ENCODE measurements at places on chromosomes 3 and 15.

DNA sequence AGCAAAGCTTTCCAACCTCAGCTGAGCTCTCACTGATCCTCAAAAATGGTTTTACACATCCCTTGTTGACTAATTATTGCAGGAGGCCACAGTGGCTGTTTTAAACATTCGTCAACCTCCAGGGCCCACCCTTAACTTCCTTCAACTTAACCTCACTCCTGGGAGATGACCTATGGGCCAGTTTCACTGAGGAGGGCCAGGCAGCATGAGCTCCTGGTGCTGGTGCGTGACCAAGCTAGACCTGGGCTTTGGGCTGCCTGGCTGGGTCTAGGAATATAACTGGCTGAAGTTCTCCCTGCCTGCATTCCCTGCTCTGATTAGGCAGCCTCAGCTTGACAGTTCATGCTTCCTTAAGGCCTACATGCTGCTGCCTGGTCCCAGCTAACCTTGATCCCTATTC lies 273.7 kb upstream of the ATP11B start:
- DNase-seq = no peak

- no peak for DNase-seq
These were observed 3.6 kb downstream of the COPS2 start for GRCh38 chr15:49151831-49152230.

DNA sequence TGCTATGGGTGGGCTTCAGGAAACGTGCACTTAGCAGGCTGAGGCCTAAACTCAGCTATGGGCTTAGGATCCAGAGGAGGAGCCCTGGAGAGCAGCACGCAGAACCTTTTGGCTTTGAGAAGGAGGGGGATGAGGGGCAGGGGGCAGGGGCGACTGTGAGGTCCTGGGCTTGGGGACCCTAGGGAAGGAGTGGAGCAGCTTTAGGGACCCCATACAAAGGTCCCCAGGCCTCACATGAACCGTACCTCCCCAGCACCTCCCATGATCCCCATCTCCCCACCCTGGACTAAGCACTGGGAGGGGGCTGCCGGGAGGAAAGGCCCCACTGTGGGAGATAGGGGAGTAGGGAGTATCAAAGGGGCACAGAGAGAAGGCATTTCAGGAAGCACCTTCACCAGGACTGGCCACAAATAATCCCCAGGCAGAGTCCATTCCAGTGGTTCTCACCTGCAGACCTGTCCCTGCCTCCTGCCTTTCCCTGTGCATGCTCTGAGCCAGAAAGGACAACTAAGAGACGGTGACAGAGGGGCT lies 62.0 kb upstream of the KLF13 start:
- no peak for DNase-seq

GRCh38 chr3:55159016-55159415 lies 231.2 kb upstream of the LRTM1 start:
- DNase-seq = no peak

- no peak for DNase-seq
These were observed 32.4 kb upstream of the CDV3 start for GRCh38 chr3:133540896-133541674.

DNA sequence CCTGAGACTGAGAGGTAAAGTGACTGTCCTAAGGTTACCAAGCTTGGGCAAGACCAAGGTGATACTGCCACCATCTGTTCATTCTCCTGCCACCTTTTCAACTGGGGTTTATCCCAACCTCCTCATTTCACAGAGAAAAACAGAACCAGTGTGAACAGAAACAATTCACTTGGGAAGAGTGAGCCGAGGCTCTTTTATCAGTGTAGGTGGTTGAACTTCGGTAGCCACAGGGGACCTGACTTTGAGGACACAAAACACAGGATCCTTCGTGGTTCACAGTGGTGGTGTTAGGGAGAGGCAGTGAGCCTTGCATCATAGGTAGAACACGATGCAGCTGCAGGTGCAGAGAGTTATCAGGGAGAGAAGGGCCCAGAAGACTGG lies 72.8 kb upstream of the ICE2 start:
- DNase-seq = no peak

DNA sequence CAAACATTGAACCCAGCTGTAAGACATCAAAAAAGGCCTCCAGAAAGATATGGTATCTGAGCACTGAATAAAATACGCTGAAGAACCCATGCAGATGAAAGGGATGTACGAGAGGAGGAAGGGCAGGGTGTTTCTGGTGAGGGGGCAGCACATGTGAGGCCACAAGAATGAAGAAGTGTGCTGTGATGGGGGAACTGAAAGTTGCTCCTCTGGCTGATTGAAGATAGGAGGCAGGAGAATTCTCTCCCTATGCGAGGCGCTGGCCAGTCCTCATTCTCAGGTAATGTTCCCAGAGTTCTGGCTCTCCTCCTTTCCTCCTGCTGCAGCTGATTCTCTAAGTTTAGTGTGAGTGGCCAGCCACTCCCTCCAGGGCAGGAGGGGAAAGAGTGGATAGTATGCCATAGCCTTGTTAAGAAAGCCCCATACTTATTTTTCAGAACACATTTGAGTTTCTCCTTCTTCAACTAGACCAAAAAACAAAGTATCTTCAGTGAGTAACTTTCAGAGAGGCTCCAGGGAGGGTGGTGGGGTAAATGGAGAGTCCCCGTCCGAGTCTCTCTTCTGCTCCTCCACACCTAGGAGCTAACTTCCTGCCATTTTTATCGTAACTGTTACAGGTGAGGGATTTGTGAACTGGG lies 26.9 kb upstream of the MYO1E start:
- DNase-seq = no peak

- DNase-seq = no peak
These were observed 101.5 kb upstream of the MYO5C start for GRCh38 chr15:52397118-52397517.

GRCh38 chr3:38573556-38573955 lies 75.9 kb downstream of the SCN5A start:
- no peak for DNase-seq

- DNase-seq = no peak
These were observed 7.3 kb upstream of the MINDY4B start for GRCh38 chr3:150912501-150912900.

- DNase-seq = no peak
These were observed 367.5 kb downstream of the MECOM start for GRCh38 chr3:169295912-169296570.

DNA sequence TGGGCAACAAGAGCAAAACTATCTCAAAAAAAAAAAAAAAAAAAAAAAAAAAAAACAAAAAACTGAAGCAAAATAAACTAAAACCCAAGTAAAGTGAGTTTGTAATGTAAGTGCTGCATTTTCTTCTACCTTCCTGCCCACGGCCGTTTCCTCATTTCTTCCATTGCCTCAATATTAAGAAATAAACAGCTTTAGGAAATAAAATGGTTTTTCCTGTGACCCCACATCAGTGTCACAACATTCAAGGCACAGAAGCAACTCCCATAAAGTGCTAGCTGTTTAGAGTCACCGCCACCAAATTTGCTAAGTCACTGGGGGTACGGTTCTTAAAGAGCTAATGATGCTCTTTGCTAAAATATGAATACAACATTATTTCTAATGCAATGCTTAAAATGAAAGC lies 3.3 kb downstream of the PKM start:
- peak; percentile 14 for DNase-seq

DNA sequence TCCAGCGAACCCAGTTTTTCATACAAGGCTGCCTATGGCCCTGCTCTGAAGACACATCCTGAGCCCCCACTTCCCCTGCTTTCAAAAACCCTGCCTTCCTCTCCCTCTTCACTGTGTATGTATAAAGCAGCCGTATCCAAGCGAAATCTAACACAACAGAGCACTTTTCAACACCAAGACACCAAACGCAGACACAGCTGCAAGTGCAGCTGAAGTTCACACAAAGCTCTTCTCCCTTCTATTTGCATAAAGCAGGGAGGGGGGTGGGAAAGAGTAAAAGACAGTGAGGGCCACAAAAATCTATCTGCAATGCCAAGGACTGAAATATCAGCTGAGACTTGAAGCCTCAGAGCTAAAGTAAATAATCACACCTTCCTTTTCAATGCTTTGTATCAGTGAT lies 35.1 kb upstream of the CSPG5 start:
- no peak for DNase-seq

GRCh38 chr3:13770170-13771169 lies 109.4 kb downstream of the WNT7A start:
- no peak for DNase-seq

GRCh38 chr3:54303517-54304375 lies 181.4 kb downstream of the CACNA2D3 start:
- DNase-seq = no peak

DNA sequence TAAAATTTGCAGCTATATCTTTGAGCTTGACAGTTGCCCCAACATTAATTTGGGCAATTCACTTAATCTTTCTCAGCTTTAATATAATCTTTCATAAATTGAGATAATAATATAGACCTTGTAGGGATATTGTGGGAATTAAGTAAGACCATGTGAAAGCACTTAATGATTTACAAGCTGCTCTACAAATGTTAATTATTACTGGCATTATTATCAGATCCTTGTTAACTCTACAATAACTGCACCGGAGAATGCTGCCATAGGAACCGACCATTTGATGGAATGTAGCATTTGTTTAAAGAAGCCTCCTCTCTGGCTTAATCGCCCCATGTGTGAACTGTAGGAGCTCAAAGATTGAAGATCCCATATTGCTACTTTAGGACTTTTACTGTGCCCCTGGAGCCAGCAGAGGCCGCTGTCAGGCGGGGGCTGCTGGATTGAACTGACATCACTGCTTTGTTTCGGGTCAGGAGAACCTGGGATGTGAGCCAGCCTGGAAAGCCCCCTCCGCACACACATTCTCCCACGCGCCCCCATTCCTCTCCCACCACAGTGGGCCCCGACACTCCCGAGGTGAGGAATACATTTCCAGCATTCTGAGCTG lies 154.2 kb upstream of the TNIK start:
- no peak for DNase-seq

GRCh38 chr3:72494626-72495025 lies 353.6 kb downstream of the SHQ1 start:
- no peak for DNase-seq

DNA sequence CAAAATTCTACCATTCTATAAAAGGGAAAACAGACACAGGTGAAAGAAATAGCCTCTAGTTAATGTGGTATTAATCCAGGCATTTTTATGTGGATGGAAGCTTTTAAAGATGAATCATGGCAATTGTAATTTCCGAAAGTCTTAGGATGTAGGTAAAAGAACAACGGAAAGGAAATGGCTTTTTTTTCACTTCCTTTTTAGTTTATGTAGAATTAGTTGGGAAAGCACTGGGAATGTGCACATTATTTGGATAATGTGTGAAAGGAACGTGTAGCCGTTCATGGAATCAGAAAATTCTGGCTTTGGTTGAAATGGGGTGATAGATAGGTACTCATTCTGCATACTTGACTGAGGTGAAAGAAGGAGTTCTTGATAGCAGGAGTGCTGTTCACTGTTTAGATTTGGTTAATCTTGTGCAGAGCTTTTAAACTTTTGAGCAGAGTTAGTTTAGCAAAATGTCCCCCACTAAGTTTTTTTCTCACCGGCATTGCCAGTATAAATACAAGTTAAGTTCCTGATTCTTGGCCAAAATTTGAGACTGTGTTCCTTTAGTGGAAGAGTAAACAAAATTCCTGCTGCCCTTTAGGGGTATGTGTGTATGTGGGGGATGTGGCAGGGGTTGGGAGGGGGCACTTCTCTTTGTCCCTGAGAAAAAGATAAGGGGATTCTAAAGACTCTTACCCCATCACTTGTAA lies 20.2 kb upstream of the UTS2B start:
- no peak for DNase-seq

DNA sequence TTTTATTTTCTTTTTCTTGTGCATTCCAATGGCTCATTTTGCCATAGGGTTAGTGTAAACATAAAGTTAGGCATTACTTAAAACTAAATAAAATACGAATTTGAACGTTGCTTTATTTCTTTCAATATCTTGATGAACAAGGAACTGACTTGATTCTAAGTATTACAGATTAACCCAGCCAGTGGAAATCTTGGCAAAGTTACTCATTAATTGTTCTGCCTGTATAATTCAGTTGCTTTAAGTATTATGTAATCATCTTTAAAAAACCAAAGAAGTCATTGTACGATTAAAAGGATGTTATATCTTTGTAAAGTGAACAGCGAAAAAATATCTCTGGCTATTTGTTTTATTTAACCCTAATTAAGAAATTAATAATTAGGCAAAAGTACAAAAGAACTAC lies 737.9 kb upstream of the BCHE start:
- no peak for DNase-seq

DNA sequence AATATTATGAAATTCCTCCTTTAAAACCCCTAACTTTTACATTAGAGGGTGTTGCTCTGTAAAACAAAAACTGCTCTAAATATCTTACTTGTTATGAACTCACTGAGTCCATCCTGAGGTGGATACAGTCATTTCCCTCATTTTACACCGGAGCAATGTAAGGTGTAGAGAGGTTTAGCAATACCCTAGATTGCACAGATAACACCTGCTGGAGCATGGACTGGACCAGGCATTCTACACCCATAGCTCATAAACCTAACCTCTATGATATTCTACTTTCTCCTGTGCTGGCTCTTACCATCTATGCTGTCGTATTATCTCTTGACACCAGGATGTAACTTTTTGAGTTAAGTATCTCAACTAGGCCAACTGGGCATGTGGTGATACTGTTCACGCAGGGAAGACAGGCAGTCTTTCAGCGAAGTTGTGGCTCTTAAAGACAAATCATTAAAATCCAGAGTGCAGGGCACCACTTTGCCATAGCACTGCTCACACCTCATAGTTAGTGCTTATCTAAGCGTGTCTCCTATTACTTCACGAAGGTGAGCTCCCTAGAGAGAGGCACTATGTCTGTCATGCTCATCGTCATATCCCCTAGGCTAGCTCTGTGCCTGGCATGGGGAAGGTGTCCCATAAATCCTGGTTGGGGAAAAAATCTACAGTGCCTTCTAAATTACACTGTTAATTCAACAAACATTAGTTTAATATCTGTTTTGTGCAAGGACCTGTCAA lies 100.1 kb upstream of the SLC2A2 start:
- no peak for DNase-seq

- DNase-seq = peak; percentile 0
These were observed 369.1 kb downstream of the RBMS3 start for GRCh38 chr3:29649815-29650547.

DNA sequence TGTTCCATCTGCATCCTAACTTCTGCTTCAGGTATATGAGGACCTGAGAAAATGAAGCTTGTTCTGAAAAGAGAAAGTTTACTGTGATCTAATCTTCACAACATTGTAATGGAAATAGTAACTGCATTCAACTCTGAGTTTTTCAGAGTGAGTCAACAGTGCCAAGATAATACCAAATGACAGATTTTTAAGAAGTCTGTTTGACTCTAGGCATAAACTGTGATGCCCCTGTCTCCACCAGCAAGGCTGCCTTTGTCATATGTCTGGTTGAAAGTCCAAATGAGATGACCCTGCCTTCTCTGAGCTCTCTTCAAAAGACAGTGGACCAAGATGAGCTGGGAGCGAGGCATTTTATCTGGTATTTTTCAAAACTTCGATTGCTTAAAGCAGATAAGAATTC lies 44.8 kb upstream of the B3GNT5 start:
- no peak for DNase-seq

- DNase-seq = no peak
These were observed 94.7 kb downstream of the SAMMSON start for GRCh38 chr3:70094197-70094596.

- DNase-seq = peak; percentile 69
These were observed 1.1 kb downstream of the WDR82 start for GRCh38 chr3:52277071-52277964.

- DNase-seq = no peak
These were observed 53.2 kb downstream of the TMEM212 start for GRCh38 chr3:171896316-171896715.
